ENCODE measurements at places on chromosomes 7 and 10.

DNA sequence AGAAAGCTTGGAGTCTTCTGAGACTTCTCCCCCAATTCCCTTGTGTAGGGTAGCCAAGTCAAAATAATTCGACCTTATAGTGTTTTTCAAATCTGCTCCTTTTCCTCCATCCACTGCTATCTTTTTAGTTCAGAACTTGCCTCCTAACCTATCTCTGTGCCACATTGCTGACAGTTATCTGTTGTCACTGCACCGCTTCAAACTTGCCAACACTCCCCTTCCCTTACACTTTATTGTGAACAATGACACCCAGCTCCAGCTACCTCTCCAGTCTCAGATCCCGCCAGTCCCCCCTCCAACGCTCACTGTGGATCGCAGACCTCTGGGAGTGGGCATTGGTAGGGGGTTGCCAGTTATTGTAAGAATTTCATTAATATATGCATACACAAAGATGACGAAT lies 16.3 kb upstream of the HPS1 start:
- DNase-seq: no peak

DNA sequence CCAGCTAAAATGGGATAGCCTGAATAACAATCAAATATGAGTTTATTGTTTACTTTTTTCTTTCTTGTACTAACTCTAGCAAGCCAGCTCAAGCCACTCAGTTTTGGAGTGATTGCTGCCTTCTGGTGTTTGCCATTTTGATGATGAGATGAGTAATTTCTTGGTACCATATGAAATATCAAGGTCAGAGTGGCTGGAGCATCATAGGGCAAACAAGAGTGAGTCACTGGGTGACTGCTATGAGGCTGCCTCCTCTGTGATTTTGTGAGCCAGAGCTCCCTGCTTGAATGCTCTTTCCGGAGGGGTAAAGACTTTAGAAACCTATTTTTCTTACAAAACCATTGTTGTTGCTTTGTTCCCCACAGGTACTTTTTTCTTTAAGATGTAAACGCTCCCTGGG lies 295.6 kb downstream of the PRKG1 start:
- no peak for DNase-seq

DNA sequence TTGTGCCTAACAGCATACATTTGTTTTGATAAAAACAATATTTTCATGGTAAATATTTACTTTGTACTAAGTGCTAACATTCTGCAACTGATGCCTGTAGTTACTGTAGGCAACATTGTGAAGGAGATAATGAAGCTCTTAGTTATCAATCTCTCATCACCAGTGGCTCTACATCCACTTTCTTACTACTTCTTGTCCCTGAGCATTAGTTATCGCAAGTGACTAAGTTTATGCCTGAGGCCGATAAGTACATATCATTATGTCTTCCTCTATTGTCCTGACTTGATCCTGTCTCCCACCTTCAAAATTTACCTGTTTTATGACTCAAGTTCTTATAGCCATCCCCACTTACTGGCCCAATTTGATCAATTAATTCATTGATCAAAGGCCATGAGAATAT lies 63.6 kb downstream of the MACC1 start:
- no peak for DNase-seq

- no peak for DNase-seq
Measured at GRCh38 chr10:122514045-122514840, 46.3 kb upstream of the DMBT1 start.

GRCh38 chr7:116541951-116542350 lies 17.1 kb downstream of the CAV1 start:
- no peak for DNase-seq

DNA sequence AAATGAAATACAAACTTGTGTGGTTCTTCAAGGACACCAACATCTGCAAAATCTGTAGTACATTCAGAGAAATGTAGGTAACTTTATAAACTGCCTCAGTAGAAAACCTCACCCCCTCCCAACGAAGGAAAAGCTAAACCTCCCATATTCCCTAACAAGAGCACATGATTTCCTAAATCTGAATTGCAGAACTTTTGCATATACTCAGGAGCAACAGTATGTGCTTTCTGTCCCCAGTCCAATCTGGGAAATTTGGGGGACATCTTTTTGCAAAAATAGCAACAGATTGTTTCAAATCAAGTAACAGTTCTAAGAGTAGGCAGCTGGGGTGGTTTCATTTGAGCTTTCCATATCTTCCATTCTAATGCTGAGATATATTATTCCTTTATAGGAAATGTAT lies 15.8 kb upstream of the MSS51 start:
- no peak for DNase-seq

DNA sequence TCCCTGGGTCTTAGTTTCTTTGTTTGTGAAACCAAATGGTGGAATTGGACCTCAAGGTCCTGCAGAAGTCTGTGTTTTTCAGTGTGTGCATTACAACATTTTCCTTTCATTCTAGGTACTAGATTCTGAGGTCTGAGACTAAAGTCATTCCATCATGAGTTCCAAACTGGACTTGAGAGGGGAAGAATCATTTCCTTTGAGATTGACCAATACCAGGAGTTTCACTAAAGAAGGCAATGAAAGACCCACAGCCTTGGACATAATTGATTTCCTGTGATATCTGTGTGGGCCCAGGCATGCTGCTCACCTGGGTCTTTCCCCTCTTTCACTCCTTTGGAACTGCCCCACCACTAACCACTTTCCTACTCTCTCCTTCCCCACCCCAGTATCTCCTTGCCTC lies 18.2 kb downstream of the TAS2R41 start:
- DNase-seq: no peak

GRCh38 chr10:74924251-74924963 lies 98.0 kb downstream of the KAT6B start:
- peak; percentile 63 for DNase-seq

GRCh38 chr7:123485187-123485586 lies 49.2 kb downstream of the IQUB start:
- DNase-seq: no peak

Data from HTR-8/SVneo (cell line).